ENCODE measurements at places on chromosomes 16 and 17.

DNA sequence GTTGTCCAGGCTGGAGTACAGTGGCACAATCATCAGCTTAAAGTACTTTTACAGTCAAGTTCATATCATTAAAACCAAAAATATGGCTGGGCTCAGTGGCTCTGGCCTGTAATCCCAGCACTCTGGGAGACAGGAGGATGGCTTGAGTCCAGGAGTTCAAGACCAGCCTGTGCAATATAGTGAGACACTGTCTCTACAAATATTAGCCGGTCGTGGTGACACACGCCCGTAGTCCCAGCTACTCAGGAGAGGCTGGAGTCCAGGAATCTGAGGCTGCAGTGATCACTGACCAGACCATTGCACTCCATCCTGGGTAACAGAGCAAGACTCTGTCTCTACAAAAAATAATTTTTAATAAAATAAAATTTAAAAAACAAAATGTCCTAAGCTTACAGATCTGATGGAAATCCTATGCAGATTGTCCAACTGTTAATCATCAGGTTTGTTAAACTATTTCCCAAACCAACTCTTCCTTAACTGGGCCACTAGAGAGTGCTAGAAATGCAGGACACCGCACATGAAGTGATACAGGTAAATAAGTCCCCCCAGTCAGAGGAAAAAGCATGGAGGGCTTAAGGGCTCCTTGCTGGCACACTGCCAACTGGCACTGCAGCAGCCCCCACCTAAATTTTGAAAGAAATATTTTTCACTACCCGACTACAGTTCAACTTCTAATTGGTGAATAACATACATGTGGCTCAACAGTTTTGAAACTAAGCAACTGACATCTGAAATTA, 2.8 kb downstream of the USP22 start:
- DNase-seq = no peak

DNA sequence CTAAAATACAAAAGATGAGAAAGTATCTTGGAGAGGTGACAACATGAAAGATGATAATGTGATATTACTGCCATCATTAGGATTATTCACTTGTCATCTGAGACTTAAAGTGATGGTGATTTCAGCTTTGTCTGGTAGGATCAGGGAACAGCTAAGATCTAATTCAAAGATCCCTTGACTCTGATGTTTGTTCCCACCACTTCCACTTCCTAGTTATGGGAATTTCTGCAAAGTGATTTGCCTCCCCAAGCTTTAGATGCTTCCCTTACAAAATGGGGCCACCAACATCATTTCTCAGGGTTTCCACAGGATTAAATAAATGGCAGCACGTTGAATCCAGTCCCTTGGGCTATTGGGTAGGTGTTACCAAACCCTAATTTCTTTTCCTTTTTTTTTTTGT, 550.8 kb upstream of the CDH5 start:
- no peak for DNase-seq

DNA sequence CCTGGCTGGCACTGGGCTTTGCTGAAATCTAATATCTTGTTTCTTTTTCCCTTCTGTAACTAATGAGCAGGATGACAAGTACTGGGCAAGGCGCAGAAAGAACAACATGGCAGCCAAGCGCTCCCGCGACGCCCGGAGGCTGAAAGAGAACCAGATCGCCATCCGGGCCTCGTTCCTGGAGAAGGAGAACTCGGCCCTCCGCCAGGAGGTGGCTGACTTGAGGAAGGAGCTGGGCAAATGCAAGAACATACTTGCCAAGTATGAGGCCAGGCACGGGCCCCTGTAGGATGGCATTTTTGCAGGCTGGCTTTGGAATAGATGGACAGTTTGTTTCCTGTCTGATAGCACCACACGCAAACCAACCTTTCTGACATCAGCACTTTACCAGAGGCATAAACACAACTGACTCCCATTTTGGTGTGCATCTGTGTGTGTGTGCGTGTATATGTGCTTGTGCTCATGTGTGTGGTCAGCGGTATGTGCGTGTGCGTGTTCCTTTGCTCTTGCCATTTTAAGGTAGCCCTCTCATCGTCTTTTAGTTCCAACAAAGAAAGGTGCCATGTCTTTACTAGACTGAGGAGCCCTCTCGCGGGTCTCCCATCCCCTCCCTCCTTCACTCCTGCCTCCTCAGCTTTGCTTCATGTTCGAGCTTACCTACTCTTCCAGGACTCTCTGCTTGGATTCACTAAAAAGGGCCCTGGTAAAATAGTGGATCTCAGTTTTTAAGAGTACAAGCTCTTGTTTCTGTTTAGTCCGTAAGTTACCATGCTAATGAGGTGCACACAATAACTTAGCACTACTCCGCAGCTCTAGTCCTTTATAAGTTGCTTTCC, 56.0 kb downstream of the HLF start:
- no peak for DNase-seq

DNA sequence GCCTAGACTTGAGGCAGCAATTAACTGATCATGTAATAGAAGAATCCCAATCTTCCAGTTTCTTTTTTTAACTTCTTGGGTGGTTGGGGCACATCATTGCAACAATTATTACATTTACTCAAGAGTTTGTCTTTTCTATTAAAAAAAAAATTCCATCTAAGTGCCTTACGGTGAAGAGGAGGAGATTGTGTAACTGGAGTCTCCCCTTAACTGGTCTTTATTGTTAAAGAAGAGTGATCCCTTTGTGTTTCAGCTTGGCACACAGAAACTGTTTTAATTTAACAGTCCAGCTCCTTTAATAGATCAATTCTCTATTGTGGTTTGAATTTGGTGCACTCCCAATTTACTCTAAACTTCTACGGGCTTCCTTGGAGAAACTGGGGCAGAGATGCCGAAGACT, 75.2 kb downstream of the FTO start:
- no peak for DNase-seq

DNA sequence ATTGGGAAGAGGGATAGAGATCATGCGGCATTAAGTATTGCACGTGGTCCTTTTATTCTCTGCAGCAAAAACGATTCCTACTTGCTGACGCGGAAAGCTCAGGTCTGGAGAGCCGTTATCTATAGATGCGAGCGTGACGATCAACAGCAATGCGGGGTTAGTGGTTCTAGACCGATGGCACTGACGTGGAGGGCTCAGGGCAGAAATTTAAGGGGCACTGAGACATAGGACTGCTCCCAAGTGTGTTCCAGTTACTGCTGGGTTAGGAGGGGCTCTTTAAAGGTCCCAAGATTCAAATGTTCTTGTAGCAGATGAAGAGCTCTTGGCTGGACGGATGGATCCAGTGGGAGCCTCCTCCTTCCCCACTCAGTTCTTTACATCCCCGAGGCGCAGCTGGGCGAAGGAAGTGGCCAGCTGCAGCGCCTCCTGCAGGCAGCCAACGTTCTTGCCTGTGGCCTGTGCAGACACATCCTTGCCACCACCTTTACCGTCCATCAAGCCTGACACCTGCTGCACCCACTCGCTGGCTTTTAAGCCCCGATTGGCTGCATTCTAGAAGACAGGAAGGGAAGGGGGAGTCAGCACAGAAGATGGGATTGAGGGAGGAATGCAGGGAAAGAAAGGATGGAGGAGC, 732 bp upstream of the EXOSC6 start:
- DNase-seq = no peak

- DNase-seq = no peak
These were observed 7.4 kb upstream of the PPP1R9B start for GRCh38 chr17:50157891-50158290.

DNA sequence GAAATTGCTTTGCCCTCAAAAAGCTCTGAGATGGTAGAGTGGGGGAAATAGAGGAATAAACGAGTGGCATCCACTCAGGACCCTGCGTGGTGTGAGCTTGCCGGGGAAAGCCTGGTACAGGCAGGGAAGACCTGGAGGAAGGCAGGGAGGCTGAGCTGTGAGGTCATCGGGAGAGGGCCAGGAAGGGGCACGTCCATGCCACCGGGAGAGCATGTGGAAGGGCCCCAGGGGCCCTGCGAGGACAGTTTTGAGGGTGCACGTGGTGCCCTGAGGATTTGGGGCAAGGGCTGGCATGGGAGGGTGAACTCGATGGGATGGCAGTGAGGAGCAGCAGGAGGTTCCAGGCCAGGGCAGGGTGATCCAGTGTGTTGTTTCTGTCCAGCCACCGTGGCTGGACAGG, 56.3 kb upstream of the CBFA2T3 start:
- no peak for DNase-seq
